ENCODE measurements at places on chromosomes 12 and 14.

DNA sequence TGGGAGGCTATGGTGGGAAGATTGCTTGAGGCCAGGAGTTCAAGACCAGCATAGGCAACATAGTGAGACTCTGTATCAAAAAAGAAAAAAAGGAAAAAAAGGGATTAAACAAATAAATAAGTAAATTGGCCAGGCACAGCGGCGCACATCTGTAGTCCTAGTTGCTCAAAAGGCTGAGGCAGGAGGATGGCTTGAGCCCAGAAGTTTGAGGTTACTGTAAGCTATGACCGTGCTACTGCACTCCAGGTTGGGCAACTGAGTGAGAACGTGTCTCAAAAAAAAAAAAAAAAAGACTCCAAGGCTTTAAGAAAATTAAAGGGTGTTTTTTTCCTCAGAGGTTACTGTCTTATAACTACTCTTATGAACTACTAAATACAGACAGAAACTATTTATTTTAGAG, 11.7 kb downstream of the BEST3 start:
- no peak for DNase-seq

DNA sequence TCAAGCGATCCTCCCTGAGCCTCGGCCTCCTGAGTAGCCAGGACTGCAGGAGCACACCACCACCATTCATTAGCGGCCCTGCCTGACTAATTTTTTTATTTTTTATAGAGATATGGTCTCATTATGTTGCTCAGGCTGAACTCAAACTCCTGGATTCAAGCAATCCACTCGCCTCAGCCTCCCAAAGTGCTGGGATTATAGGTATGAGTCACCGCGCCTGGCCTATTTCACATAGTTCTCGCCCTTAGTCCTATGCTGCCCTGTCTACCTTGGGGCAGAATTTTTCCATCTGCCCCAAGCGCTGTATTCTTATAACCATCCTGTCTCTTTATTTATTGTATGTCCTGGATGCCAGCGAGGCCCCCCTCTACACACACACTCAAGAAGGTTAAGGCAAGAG, 50.9 kb upstream of the BCL2L14 start:
- DNase-seq, result no peak

GRCh38 chr14:99549684-99550083, 54.3 kb downstream of the CCDC85C start:
- DNase-seq, result no peak

DNA sequence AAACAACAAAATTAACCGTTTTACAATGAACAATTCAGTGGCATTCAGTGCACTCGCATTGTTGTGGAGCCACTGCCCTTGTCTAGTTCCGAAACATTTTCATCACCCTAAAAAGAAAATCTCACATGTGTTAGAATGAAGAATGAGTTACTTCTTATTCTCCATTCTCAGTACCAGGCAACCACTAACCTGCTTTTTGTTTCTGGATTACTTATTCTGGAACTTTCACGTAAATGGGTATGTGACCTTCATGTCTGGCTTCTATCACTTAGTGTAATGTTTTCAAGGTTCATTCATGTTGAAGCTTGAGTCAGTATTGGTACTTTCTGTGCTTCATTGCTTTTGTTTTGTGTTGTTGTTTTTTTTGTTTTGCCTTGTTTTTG, 15.6 kb downstream of the RCOR1 start:
- DNase-seq, result no peak

DNA sequence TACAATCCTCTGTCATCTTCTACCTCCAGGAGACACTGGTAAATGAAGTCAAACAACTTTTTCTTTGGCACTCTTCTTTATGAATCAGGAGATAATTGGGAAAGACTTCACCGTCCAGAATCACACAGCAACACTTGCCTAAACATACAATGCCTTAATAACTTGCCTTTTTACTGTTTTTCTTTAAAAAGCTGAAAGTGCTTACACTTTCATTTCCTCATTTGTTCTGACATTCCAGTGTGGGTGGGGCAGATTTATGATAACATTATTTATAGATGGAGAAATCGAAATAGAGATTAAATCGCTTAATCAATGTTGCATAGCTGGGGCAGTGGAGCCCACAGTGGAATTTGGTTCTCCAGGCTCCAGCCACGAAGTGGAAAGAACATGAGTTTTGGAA, 2.8 kb upstream of the FRS2 start:
- no peak for DNase-seq

DNA sequence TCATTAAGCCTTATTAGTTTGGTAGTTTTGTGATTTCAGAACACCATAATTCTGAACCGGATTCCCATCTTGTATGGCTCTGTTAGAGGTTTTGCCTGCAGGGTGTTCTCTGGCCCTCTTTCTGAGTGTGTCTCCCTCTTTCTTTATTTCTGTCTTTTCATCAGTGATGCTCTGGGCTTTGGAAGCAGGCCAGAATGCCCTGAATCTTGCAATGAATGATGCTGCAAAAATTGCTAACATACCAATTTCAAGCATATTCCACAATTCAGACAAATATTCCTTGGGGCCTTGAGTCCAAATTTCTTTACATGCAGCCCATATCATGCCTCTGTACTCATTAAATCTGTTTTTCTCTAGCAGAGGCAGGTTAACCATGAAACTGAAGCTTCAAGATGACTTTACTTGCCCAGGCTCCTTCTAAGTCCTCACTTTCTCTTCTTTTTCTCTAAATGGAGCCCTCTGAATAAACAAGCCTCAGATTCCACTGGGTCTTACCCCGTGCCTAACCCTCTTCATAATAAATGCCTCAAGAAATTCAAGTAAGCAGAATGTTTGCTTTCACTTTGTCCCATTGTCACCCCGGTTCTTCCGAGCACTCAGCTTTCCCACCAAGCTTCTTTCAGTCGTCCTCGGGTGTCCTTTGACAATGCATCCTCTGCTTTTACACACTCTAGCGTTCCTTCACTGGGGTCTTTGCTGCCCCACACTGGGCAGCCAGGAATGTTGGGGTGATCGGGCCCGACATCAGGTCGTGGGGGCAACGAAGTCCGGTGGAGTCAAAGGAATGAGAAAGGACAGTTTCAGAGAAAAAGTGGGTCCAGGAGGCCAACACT, 78.8 kb upstream of the SLC38A4 start:
- DNase-seq, result no peak

DNA sequence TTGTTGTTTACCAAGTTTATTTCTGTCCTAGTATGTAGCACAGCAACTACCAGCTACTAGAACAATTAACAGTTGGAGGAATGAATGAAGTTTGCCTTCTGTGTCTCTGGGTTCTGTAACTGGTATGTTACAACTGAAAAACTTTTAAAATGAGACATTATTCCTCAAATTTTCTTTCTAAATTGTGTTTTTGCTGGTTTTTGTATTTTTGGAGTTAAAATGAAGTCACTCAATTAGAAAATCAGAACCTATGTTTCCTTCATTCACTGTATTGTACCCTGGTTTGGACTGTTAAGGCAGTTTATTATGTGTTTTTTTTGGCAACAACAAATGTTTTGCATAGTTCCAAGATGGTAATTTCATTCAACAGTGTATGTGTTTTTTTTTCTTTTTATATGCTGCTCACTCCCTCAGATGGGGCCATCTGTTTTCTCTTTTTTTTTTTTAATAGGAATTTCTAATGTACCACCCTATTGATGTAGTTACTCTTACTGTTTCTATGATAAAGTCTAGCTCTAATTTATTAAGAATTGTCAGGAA, 30.2 kb upstream of the EVL start:
- no peak for DNase-seq

DNA sequence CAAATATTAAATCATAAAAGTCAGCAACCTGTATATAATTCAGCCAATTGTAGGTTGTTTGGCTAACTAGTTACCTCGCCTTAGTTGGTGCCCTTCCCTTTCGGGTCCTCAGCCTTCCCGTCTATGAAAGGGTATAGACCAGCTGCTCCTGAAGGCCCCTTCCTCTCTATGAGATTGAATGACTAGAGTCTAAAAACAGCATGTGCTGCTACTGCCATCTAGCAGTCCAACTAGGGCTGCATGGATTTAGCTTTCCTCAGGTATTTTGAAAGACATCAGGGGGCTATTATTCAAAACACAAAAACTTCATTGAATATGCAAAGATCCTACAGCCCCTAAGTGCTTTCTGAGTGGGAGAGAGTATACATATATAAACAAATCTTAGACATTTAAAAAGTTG, 37.0 kb upstream of the TMEM263 start:
- no peak for DNase-seq

DNA sequence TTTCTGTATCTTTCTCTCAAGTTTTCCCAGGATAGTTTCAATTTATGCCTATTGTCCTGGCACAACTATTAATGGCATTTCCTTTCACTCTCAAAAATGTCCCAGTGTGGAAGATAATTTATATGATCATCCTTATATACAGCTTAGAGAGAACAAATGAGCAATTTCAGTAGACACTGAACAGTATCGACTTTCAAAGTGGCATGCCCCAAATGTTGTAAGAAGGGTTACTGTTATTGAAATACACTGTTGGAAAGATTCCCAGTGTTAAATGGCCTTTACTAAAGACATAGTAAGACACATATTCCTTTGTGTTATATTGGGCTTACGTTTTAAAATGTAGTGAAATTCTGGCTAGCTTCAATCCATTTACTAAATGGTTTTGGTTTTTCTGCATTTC, 202.3 kb upstream of the CDKN3 start:
- DNase-seq, result no peak

GRCh38 chr14:105709281-105710118, 183.1 kb downstream of the TMEM121 start:
- DNase-seq, result no peak

DNA sequence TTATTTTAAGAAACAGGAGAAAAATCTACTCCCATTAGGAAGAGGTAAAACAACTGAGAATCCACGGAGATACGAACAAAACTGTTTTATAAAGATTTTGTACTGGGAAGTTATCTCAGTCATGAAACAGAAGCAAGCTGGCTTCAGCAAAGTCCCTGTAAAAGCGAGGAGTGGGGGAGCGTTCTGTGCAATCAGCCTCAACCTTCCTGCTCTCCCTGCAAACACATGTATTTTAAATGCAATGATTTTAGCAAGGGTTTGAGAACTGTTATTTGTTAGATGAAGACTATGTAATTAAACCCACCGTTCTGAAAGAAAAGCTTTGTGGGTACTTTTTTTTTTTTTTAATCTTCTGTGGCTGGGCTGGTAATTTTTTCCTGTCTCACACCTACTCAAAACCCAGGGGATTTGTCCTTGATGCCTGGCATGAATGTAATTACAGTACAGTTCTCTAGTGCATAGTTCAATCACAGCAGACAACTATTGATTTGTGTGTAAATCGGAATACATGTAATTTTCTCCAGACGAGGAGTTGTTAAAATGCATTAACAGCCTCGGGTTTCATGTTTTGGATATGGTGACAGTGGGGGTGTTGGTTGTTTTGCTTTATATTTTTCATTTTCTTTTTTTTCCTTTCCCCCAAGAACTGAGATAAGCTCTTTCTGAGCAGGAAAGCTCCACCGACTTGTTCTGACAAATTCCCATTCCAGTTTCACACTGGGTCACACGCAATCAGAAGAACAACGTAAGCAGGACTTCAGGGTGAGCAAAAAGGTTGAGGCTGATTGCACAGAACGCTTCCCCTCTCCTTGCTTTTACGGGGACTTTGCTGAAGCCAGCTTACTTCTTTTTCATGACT, 153.6 kb downstream of the PHLDA1 start:
- DNase-seq, result no peak

DNA sequence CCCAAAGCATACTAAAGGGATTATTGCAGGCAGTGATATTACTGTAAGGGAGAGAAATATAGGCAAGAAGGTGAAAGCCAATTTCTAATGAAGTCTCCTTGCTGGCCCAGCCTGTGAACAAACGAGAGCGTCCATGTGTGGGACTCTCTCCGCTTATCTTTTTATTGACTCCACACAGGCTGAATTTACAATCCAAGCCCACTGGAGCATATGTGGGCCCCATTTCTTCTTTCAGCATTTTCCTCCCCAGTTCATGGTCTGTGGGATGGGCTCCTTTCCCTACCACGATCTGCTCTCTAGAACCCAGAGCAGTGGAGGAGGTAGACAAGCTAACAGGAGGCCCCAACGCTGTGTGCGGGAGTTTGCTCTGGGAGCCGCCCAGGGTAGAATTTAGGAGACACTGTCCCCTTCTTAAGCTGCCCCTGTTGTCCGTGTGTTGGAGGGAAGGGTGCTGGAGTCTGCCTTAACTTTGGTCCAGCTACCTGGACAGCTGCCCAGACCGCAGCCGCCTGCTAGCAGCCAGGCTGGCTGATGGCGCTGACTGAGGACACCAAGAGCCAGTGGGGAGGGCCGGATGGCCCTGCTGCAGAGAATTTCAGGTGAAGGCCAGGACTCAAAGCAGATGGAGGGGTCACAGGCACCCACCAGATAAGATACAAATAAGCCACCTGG, 3.2 kb upstream of the HOXC11 start:
- no peak for DNase-seq

GRCh38 chr14:69953266-69953915, 74.2 kb downstream of the SMOC1 start:
- no peak for DNase-seq

- DNase-seq, result no peak
Observed at GRCh38 chr14:91417983-91418386, 365 bp upstream of the CCDC88C start.

GRCh38 chr12:68559246-68559645, 51.5 kb upstream of the RAP1B start:
- DNase-seq, result no peak

- DNase-seq, result no peak
Observed at GRCh38 chr14:103104654-103105452, 10.3 kb downstream of the EXOC3L4 start.

GRCh38 chr12:1862973-1863372, 42.6 kb downstream of the LRTM2 start:
- DNase-seq, result no peak

GRCh38 chr12:67752226-67752732, 103.7 kb downstream of the DYRK2 start:
- no peak for DNase-seq

DNA sequence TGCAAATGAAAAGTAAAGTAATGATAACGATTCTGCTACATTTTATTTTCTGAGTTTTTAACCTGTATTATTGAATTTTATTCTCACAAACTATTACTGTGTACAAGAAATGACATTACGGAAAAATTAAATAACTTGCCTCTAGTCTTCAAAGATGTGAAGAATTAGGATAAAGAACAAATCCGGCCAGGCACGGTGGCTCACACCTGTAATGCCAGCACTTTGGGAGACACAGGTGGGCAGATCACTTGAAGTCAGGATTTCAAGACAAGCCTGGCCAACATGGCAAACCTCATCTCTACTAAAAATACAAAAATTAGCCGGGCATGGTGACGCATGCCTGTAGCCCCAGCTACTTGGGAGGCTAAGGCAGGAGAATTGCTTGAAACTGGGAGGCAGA, 1584.4 kb upstream of the SEL1L start:
- no peak for DNase-seq

GRCh38 chr12:89040146-89040964, 311.9 kb downstream of the DUSP6 start:
- no peak for DNase-seq

GRCh38 chr14:44041700-44042099, 465.4 kb downstream of the FSCB start:
- DNase-seq, result no peak
